ENCODE measurements at places on chromosomes 2 and 18.

DNA sequence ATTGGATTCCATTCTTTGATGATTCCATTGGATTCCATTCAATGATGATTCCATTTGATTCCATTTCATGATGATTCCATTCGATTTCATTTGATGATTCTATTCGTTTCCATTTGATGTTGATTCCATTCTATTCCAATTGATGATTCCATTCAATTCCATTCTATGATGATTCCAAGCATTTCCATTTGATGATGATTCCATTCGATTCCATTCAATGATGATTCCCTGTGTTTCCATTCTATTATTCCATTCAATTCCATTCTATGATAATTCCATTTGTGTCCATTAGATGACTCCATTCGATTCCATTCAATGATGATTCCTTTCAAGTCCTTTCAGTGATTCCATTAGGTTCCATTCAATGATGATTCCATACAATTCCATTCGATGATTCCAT is 1090.5 kb downstream of the RPIA start:
- DNase-seq, result no peak

DNA sequence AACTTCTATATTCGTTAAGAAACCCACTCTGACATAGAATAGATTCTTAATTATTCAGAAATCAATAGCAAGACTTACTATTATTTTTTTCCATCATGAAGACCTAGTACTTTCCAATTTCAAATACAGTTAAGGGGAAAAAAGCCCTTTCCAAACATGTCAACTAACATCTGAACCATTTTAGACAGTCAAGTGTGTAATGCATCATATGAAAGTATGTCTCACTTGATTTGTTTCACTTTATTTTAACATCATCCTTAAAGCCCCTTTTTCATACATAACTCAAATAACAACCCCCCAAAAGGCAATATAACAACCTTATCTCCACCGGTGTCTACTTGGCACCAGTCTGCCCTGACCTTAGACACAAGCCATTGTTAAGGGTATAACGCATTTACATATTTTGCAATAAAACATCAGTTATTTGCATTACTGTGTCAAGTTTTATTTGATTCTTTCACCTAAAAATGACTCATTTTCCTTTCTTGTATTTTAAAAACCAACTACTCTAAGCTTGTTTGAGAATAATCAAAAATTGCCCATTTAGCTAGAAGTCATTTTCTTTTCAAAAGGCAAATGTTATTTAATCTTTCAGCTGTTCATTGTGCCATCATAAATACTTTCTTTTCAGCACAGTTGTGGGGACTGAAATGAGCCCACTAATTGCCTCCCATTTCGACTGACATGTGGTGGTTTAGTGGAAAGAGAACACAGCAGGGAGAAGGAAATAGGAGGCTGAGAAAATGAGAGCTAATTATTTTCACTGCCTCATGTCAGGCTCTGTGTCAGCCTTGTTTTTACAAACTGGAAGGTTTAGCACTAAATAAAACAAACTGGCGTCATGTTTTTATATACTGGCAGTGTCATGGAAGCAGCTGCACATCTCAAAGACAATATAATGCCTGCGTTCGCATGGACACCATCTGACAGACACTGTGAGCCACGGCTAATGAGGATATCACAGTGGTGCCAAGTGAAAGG is 104.7 kb upstream of the CDCA7 start:
- DNase-seq, result no peak

DNA sequence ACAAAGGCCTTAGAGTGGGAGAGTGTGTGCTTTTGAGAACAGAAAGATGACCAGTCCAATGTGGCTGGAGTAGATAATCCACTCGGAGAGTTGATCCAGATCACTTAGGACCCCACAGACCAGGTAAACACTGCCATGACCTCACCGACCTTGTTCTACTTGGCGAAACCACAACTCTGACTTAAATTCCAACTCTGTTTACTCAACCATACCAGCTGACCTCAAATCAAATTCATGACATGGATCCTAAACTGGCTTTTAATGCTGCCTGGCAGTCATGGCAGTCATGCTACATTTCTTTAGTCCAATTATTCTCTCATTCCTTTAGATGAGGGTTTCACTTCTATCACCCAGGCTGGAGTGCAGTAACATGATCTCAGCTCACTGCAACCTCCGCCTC is 347.1 kb upstream of the FAM98A start:
- DNase-seq, result no peak

DNA sequence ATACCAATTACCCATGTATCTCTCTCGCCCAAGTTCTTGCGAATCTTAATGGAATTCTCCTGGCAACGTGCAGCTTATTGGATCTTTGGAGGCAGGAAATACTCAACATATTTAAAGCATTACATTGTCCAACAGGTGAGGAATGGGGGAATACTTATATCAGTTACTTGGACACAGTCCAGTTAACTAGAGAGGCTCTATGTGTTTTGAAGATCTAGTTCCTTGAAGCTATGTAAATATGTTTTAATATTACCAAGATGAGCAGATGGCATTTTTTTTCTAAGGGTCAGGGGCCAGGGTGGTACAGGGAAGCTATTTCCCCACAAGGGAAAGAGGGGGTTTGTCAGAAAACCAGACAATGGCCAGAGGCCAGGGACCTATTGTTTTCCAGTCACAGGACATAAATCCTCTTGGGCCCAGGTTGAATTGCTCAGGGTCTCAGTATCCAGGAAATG is 26.8 kb upstream of the MC5R start:
- no peak for DNase-seq

GRCh38 chr2:101815739-101816391 is 118.4 kb downstream of the MAP4K4 start:
- no peak for DNase-seq

- DNase-seq, result no peak
These were observed 91.5 kb upstream of the RGPD4 start for GRCh38 chr2:107735201-107735600.

DNA sequence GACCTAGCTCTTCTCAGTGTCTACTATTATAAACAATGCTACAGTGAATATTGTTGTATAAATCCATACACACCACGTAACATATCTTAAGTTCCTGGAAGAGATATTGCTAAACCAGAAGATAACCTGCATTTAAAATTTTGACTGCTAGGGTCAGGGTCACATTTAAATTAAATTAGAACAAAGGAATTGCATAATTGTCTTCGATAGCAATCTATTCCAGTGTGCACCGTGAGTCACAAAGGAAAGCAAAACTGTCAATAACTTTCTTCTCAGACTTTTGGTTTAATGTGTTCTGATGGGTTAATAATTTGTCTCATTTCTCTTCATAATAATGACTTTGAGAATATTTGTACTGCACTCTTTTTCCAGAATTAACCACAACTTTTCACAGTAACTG is 4.2 kb downstream of the GEN1 start:
- DNase-seq, result no peak

- DNase-seq, result no peak
These were observed 117.8 kb downstream of the ATAD2B start for GRCh38 chr2:23809150-23809549.

DNA sequence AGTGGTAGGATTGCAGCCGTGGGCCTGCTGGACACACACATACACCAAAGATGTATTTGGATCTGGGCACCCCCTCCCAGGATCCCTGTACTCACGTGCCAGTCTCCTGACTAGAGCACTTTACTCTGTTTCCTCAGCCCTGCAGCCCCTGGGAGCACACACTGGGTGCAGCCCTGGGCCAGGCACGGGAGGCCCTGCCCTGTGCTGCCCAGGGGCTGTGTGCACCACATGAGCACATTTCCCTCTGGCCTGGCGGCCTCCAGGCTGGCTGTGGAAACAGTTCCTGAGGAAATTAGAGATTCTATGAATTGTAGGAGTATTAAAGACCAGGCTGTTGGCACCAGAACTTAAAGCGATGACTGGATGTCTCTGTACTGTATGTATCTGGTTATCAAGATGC is 45.4 kb downstream of the BCL2L11 start:
- DNase-seq, result no peak

- no peak for DNase-seq
These were observed 97.0 kb downstream of the NEB start for GRCh38 chr2:151637271-151637781.

- peak; percentile 64 for DNase-seq
These were observed at the start of gene VWA3B for GRCh38 chr2:98086491-98087446. VWA3B (plus strand) TSS chr2:98087167; CDS start chr2:98093093, 5,926 bp downstream.

- no peak for DNase-seq
These were observed 92.3 kb upstream of the PKDCC start for GRCh38 chr2:41955316-41956043.

GRCh38 chr2:106117882-106118684 is 76.0 kb downstream of the UXS1 start:
- DNase-seq, result no peak

DNA sequence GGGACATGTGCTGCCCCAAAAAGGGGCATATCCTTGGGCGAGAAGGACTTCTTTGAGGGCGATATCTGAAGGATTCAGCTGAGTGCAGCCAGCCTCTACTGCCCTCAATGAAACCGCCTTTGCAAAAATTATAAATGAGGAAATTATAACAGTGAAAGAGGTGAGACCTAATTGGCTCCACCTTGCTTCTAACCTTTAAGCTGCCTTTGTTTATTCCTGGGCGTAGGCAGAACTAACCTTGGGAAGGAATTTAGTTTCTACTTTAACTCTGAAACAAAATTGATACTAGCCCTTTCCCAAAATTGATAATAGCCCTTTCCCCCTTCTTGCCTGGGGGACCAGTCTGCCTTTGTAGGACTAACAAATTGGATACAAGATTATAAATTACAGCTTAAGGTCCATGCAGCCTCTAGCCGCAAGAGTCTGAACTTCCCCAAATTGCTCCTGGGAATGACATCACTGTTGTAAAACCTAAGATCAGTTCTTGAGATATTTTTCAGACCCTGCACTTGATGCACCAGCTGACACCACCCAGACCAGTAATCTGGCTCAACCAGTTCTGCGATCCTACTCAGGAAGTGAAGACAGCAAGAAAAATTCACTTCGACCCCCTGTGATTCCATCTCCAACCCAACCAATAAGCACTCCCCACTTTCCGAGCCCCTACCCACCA is 36.0 kb upstream of the ASAP2 start:
- no peak for DNase-seq

DNA sequence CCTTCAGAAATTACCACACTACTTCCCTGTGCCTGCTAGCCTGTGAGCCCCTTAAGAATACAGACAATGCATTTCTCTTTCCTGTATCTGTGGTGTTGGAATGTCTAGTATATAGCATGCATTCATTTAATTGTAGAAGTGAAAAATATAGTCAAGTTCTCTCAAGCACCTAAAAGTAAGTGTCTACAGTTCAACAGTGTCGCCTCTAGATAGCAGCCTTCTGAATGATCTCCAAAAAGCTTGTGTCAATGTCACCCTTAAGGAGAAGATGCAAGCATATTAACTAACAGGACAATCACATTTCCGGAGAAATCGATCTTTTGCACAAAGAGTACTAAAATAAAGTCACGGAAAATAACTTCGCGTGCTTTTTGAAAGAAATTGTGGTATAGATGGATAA is 27.5 kb upstream of the DSG3 start:
- no peak for DNase-seq

GRCh38 chr2:41610501-41611190 is 437.2 kb upstream of the PKDCC start:
- DNase-seq, result no peak

DNA sequence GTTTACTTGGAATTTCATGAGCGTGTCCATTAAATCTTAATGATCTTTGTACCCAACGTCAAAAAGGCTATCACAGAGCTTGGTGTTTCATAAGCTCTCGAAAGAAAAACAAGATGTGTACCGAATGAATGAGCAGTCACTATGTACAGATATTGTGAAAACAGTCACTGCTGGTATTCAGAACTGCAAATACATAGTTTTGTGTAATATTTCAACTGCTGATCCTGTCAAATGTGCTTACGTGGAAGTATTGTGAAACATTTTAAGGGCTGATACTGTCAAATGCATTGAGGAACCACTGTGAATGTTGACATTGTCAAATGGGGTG is 184.2 kb upstream of the KLHL29 start:
- no peak for DNase-seq

- no peak for DNase-seq
These were observed 71.1 kb downstream of the DSC3 start for GRCh38 chr18:30971338-30971956.

- DNase-seq, result no peak
These were observed 118.9 kb upstream of the NT5C1B start for GRCh38 chr2:18708203-18708715.

DNA sequence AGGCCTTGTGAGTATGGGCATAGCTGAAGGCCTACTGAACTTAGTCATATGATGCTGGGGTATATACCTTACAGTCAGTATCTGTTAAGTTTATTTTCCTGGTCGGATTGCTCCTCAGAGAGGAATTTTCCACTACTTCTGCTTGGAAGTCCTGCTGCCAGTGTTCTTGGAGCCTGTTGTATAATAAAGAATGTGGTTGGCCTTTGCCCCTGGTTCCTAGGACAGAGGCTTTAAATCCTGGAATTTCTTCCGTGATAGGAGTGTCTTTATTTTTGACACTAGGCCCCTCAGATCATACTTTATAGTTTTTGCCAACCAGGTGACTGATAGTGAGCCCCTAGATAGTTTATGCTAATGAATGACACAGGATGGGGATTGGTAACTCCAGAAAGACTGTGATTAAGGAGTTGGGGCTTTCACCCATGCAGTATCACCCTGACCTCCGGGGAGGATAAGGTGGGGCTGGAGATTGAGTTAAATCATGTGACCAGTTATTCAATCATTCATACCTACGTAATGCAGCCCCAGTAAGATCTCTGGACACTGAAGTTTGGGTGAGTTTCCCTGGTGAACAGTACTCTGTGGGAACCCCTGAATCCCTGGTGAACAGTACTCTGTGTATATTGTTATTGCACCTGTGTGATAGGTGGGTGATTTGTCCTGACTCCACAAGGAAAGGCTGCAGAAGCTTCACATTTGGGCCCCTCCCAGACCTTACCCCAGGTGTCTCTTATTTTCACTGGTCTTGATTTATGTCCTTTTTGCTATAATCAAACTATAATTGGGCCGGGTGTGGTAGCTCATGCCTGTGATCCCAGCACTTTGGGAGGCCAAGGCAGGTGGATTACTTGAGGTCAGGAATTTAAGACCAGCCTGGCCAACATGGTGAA is 56.9 kb downstream of the COMMD1 start:
- no peak for DNase-seq

DNA sequence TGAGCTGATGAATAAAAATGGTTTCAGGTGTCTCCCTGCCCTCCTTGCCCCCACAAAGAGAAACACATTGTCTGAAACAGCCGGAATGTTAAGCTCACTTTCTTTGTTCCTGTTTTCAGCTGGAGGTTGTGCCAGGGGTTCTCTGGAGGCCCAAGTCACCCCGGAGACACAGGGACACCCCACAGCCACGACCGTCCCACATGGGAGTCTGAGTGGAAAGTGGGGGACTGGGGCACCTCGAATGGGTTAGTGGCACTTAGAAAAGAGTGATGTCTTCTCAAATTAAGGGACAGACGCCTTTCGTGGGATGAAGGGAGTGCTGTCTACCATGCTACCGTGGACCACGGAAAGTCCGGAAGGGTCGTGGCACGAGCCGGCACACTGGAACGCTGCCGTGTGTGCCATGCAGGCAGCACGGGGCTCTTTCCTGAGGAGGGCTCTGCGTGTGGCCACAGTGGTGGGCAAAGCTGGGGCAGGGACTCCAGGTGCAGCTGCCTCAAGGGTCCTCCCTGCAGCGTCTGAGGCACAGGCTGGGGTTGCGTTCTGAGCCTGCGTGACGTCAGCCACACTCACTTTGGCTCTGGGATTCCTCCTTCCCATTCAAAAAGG is 39.4 kb upstream of the CTDP1 start:
- no peak for DNase-seq

- no peak for DNase-seq
These were observed 1155.4 kb downstream of the BCL11A start for GRCh38 chr2:59398081-59398480.

All from breast epithelium (tissue), 4 donors.